ENCODE measurements at places on chromosomes 13 and 19.

DNA sequence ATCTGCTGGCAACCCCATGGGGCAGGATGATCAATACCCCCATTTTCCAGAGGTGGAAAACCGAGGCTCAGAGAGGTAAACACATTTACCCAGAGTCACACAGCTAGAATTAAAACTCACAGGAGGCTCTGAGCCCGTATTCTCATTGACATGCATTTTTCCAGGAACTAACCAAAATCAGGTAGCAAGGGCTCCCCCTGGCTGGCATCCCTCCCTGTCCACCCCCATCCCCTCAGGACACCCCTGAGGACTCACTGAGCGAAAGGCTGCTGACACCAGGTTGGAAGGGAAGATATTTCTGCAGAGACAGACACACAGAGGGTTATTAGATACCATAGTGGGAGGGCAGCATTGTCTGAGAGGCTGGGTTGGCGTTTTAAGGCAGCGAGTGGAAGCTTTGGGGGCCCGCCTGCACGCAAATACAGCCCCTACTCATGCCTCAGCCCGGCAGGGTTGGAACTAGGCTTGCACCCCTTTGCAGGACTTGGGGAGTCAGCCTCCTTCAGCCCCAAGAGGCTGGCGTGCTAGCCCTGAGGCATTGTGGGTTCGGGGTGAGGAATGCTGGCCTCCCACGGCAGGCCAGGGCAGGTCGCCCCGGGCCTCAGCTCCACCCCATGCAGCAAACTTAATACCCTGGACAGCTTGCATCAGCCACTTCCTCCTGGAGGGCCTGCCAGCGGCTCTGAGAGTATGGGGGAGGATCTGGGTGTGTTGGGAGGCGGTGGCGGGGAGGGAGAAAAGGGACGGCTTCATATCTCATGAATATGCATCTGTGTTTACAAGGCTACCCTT, 3.9 kb downstream of the SLC1A5 start:
- peak; percentile 11 for DNase-seq

- peak; percentile 56 for DNase-seq
Observed at GRCh38 chr19:46014941-46015686, 7.7 kb downstream of the PGLYRP1 start.

DNA sequence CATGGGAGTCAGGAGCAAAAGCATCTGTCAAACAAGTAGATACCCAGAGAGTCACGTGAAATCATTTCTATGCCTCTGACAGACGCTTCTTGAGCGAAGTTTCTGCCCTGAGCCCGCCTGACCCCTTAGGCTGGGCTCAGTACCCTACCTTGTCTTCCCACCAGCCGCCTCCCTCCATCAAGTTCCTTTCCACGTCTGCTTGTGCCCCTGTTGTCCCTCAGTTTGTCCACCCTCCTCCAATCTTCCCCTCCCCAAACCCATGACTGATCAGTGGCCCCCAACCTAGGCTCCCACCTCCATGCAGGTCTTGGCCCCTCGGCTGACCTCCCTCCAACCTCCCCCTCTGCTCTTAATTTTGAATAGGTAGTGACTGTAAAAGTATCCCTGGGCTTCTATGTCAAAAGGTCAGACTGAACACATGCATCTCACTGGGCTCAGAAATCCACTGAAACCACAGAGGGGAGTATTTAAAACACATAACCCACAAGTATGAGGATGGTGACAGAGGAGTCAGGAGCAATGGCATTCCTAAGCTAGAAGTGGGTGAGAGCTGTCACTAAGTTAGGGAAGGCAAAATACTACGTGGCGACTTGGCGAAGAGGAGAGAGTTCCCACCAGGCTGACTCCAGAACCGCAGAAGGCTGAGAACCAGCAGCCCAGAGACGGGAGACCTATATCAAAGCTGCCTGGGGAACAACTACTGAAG, 1.7 kb upstream of the ZNF446 start:
- DNase-seq = no peak

GRCh38 chr13:80173224-80173623, 167.7 kb downstream of the SPRY2 start:
- DNase-seq = no peak

DNA sequence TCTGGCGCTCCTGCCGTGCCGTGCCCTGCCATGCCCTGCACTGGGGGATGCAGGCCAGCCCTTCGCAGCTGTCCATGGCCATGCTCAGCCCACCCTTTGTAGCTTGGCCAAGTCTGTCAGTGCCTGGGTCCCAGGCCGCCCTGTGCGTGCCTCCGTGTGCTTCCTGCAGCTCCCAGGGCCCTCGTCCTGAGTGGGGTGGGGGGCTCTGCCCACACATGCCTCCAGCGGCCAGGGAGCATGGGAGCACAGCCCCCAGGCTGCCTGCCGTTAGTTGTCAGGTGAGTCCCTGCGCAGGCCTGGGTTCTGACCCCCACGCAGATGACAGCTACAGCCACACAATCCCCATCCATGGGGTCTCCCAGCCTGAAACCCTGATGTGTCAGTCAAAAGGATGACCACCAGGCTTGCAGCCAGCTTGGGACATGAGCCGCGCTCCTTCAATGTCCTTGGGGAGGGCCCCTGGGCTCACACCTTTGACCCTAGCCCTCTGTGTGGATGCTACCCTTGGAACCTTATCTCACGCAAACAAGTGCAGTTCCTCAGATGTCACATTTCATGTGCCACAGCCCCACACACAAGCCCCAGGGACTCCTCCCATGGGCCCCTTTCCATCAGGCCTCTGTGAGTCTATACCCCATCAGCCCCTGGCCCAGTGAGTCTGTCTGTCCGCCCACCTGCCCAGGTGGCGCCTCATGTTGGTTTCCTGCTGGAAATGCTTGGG, 24.5 kb downstream of the TMED1 start:
- DNase-seq = no peak

Data from NCI-H2227 treated with DMSO at 0.1 percent for 48 hours (cell line).